Stimulated activated CD4-positive, alpha-beta T cell treated with anti-CD3 and anti-CD28 coated beads, Interleukin-1b, Interleukin-23, amount 100 ng/mL, for 1 hour (primary cell): ENCODE measurements at places on chromosomes 5 and 9.

GRCh38 chr5:115787426-115787825 lies 29.0 kb downstream of the CDO1 start:
- DNase-seq: no peak

DNA sequence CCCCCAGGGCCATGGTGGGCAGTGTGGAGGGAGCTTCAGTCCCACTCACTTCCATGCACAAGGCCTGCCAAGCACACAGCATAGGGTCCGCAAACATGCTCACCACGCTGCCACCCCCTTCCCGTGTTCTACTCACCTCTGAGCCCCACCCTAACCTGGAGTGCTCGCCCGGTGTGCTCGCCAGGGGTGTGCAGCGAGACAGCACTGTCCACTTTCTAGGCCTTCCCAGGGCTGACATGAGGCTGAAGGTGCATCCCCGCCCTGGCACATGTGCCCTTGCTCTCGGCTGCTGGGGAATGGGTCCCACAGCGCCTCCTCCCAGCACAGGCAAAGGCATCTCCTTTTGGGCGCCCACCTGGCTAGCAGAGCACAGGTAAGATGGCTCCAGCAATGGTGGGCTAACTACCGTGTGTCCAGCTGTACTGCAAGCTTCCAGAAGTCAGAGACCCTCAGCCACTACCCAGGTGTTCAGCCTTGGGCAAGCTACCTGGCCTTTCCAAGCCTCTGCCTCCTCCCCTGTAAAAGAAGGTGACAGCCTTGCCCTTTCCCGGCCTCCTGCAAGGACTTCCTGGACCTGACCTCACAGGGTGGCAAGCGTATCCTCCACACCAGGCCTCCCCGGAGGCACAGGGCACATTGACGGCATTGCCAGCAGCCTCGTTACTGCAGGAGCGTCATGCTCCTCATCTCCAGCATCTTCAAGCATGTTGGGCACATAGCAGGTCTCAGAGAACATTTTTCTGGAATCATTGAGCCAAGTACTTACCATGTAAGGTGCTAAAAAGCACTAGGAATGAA lies 4.2 kb upstream of the SEC16A start:
- no peak for DNase-seq

GRCh38 chr9:73132034-73132776 lies 19.5 kb upstream of the ANXA1 start:
- DNase-seq: peak; percentile 24

DNA sequence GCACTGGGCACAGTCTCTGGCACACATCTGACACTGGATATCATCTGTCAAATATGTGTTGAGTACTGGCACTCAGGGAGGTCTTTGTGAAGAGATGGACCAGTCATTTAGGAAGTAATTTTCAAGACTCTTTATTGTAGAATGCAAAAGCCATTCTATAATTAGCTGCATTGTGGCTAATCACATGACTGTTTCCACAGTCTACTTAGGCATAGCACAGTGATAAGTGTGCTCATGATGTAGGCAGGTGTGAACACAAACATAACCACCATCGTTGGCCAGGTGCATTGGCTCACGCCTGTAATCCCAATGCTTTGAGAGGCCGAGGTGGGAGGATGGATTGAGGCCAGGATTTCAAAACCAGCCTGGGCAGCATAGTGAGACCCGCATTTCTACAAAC lies 62.2 kb downstream of the CFAP77 start:
- DNase-seq: no peak

- no peak for DNase-seq
Observed at GRCh38 chr5:107067395-107067794, 603.3 kb downstream of the EFNA5 start.

DNA sequence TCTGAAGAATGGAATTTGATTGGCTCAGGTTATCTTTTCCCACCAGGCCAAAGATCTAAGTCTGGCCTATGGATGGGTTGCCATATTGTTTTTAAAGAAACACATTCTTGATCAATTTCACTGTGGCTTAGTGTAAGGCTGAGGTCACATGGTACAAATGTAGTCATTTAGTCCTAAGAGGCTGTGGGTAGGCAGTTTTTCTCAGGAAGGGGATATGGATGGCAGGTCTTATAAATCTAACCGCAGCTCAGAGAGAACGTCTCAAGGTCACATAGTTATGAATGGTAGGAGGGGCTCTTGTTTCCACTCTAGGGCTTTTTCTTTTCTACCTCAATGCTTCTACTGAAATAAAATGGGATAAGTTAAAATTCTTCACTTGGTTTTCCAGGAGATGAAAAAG lies 128.6 kb upstream of the ACTBL2 start:
- no peak for DNase-seq

DNA sequence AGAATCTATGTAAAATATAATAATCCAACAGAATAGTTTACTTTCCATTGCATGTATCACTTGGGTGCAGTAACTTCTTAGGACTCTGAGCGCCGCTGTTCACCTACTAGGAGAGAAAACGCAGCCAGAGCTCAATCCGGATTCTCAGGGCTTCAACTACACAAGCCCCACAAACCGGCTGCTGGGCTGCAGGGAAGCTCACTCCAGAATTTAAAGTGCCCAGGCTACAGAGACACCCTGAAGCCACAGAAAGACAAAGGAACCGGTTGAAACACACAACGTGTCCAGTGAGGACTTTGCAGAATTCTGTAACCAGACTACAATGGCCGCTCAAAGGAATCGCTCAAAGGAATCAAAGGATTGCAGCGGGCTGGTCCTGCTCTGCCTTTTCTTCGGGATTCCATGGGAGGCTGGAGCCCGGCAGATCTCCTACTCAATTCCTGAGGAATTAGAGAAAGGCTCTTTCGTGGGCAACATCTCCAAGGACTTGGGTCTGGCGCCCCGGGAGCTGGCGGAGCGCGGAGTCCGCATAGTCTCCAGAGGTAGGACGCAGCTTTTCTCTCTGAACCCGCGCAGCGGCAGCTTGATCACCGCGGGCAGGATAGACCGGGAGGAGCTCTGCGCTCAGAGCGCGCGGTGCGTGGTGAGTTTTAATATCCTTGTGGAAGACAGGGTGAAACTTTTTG lies at the start of gene PCDHGA10:
PCDHGA10 (plus strand) TSS at position 134 of the 686 bp plus-strand sequence; CDS start at position 323, 189 bp downstream.
- peak; percentile 34 for DNase-seq

- no peak for DNase-seq
Observed at GRCh38 chr5:131224387-131225201, 39.3 kb upstream of the CDC42SE2 start.

GRCh38 chr9:129716091-129716490 lies 36.8 kb downstream of the PTGES start:
- no peak for DNase-seq

DNA sequence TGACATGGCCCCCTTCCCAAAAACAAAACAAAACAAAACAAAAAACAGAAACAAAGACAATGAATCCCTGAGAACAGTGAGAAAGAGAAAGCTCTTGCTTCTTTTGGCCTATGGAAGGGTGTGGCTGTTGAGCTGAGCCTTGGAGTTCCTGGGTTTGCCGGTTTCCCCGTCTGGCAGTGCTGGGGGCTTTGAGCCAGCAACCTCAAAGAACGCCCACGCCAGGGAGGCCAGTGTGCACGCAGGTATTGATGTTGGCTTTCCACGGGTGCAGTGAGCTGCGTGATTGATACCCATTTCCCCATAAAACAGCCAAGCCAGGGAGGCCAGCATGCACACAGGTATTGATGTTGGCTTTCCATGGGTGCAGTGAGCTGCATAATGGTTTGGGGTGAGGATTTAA lies 8.3 kb upstream of the LCN1 start:
- no peak for DNase-seq

GRCh38 chr9:75604661-75605060 lies 285.8 kb upstream of the PCSK5 start:
- no peak for DNase-seq

DNA sequence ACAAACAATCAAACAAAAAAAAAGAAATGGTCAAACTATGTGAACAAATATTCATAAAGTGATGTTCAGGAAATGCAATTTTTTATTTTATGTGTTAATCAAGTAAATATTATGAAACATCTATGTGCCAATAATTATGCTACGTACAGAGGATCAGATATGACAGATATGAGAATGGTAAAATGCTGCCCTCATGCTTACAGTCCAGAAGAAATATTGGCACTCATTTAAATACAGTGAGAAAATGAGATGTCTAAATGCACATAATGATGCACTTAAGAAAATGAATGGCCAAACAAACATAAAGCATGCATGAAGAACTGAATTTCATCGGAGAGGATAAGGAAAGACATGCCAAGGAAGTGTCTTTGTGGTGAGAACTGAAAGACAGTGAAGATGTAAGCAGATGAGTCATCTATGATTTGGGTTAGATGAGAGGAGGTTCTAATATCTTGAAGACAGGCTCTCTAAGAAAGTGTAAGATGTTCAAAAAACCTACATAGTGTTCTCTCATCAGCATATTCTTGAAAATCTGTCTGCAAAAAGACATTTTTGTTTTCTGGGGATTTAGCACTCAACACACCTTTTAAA lies 1231.1 kb upstream of the ACO1 start:
- DNase-seq: no peak

DNA sequence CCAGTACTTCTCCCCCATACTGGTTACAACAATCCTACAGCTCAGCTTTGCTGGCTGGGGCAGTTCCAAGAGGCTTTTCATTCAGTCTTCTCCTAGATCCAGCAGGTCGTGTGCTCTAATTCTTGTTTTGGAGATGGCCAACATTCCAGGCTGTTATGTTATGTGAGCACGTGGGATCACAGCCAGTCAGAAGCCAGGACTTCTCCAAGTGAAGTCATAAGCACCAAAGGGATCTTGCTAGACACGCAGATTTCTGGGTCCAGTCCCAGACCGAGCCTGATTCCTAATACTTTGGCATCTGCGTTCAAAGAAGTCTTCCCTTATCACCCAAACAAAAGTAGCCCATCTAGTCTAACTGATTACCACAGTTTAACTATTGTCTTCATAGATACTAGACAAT lies 1.4 kb upstream of the LARP1 start:
- DNase-seq: no peak

GRCh38 chr9:124487260-124488182 lies 19.7 kb downstream of the NR5A1 start:
- no peak for DNase-seq

- DNase-seq: no peak
Observed at GRCh38 chr5:55151923-55152842, 7.8 kb upstream of the GPX8 start.

GRCh38 chr9:110919050-110919435 lies 119.2 kb downstream of the LPAR1 start:
- DNase-seq: no peak

DNA sequence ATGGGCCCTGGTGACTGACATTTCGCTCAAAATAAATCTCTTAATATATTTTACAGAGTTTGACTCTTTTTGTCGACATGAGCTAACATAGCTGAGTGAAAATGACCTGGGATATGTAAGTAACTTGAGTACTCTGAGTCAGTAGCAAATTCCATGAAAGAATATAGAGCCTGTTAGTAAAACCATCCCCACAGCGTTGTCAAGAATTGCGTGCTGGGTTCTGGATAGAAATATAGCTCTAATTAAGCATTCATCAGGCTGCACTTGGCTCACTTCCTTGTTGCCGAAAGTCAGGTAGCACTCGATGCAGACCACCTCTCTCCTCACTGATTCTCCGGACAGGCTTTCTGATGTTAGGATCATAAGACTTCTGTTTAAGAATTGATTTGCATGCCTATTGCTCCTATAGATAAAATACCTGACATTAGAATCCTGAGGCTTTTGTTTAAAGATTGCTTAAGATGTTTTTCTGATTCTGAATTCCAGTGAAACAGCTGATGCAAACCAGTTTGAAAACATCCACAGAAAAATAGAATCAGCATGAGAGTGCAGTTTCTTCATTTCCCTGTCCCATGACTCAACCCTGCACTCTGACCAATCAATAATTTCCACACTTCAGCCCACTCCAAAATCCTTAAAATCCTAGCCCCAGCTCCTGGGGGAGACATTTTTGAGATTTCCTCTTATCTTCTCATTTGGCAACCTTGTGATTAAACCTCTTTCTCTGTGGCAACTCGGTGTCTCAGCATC lies 310.6 kb downstream of the DIRAS2 start:
- no peak for DNase-seq

DNA sequence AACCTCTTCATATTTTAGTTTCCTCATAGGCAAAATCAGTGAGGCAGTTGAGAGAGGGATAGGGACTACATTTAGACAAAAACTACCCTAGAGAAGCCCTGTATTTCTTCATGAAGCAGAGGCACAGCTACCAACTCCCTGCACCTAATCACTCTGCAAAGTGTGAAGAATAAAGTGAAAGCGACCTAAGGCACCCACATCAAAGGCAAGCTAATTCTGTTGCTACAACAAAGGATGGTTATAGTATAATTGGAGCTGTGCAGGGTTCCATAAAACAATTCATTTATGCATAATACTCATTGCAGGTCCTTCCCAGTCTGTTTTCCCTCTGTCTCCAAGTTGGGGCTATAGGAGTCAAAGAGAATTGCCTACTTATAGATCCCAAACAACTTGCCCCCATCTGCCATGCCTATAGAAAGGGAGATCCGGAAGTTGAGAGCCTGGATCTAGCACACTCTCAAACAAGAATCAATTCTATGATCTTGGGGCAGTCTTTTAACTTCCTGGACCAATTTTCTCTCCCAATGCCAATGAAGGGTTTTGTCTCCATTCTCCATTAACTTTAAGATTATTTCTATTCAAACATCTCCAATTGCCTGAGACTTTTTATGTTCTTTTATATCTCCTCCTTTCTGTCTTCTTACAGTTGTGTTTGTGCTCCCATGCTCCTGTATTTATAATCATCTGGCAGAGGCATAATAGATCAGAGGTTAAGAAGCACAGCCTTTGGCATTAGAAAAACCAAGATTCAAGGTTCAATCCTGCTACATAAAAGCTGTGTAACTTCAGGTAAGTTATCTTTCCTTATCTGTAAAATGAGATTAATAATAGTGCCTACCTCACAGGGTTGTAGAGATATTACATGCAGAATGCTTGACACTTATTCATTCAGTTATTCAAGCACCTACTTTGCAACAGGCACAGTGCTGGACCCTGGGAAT lies 56.0 kb upstream of the PTGER4 start:
- DNase-seq: peak; percentile 4

DNA sequence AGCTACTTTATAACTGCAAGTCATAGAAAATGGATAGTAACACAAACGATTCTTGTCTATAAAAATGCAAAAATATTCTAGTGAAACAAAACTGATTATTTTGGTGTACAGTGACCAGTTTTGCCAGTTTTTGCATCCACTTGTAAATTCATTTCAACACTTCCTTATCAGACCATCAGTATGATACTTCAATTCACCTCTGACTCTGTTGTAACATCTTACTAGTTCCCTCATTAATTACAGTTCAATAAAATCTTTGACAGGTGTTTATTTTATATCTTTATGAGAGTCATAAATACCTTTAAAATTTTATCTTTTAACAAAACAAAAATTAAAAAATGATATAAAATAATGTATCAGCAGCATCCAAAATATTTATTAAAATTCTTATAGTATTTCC lies 13.1 kb upstream of the PTCH1 start:
- DNase-seq: no peak

GRCh38 chr5:170617533-170618490 lies 114.0 kb downstream of the KCNIP1 start:
- no peak for DNase-seq
